ENCODE measurements at places on chromosomes 7 and 10.
A peak's percentile ranks its signal among the peaks of the same experiment; 100 is the strongest.

DNA sequence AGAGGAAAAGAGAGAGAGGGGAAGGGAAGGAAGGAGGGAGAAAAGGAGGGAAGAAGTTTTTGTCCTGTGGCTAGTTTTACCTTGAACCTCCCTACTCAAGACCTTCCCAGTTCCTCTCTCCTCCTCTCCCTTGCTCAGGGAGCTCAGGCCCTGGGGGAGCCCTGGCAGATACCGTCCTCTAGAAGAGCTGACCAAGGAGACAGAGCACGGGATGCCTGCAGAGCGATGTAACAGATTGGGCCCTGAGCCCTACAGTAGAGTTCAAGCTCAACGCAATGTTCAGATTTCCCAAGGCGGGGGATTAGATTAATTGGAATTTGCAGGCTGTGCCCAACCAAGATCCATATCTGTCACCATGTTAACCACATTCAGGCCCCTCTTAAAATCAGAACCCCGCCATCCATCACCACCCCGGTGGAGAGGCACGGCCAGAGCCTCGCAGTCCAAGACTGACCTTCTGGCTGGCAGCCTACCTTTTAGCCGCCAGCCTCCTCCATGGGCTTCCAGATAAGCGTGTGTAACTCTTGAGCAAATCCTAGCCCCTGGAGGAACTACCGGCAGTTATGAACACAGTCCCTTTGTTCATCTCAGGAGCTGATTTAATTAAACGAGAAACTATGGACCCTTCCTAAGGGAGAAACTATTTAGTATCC lies 70.6 kb downstream of the KCNMA1 start:
- no peak for DNase-seq

- no peak for DNase-seq
Observed at GRCh38 chr10:63438506-63439498, 27.0 kb downstream of the JMJD1C start.

- no peak for DNase-seq
Observed at GRCh38 chr7:44099669-44100068, 4.5 kb upstream of the AEBP1 start.

- DNase-seq, result no peak
Observed at GRCh38 chr10:129896136-129896859, 67.8 kb downstream of the EBF3 start.

- no peak for DNase-seq
Observed at GRCh38 chr7:4185721-4186512, 496.2 kb upstream of the FOXK1 start.

DNA sequence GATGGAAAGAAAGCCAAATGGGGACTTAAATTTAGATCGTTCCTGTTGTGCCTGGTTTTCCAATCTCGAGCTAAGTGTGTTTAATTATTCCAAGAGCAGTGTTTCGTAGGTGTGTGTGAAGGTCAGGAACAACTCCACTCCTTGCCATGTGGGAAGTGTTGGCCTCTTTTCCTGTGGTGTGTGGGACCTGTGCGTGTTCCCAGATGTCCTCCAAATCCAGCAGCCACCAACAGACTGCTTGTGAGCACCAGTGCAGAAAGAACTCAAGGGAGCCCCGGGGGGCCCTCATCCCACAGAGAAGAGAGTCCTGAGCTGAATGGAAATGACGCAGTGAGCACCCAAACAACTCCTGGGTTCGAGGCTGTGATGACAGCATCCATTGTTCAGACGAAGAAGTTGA lies 227.7 kb downstream of the TMEM178B start:
- DNase-seq, result no peak

- no peak for DNase-seq
Observed at GRCh38 chr7:28785041-28785995, 172.8 kb downstream of the TRIL start.

DNA sequence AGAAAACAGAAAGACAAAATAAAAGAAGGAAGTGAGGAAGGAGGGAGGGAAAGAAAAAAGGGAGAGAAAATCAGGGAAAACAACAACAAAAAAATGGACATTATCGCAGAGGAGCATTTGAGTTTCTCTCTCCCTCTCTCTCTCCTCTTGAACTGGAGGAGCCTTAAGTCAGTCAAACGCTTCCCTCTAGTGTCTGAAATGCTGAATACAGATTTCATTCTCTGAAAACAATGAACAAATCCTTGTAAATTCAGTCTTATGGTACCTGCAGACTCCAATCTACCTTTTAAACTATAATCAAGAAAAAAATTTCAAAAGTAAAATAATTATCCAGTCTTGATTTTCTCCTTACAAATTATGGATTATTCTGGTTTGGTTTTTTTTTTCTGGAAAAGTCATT lies 89.2 kb upstream of the PFKP start:
- no peak for DNase-seq

DNA sequence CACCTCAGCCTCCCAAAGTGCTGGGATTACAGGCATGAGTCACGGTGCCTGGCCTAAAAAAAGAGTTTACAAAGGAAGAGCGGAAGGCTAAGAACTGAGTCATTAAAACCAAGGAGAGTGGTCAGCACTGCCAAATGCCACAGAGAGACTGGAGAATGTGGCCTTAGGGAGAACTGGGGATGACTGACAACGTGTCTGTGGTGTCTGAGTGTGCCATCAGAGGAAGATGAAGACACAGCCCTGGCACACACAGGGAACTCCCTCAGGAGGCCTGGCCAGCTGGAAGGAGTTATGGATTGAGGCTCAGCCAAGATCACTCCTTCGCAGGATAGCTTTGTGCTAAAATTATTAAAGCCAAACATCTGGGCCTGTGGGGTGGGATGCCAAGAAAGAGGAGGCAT lies 3.9 kb upstream of the INA start:
- peak; percentile 10 for DNase-seq

GRCh38 chr10:32253276-32253675 lies 93.7 kb downstream of the EPC1 start:
- DNase-seq, result peak; percentile 53

- DNase-seq, result peak; percentile 69
Observed at GRCh38 chr10:98041352-98042043, 11.1 kb upstream of the CRTAC1 start.

- no peak for DNase-seq
Observed at GRCh38 chr10:83943920-83944319, 195.4 kb upstream of the GHITM start.

- DNase-seq, result no peak
Observed at GRCh38 chr7:34539003-34539402, 119.0 kb upstream of the NPSR1 start.

DNA sequence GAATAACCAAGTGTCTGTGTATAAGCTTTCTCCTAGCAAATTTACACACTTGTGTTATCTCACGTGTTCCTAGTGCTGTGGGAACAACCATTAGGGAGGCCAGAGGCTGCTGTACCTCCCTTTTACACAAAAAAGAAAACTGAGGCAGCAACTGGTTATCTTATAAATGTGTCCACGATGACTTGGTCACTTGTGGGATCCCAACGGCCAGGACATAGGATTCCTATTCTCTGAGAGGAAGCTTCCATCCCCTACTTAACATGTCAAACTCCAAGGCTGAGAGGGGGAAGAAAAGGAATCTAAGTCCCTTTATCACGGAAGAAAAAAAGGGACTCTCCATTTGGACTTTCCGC lies 484 bp downstream of the ZNF438 start:
- DNase-seq, result no peak

DNA sequence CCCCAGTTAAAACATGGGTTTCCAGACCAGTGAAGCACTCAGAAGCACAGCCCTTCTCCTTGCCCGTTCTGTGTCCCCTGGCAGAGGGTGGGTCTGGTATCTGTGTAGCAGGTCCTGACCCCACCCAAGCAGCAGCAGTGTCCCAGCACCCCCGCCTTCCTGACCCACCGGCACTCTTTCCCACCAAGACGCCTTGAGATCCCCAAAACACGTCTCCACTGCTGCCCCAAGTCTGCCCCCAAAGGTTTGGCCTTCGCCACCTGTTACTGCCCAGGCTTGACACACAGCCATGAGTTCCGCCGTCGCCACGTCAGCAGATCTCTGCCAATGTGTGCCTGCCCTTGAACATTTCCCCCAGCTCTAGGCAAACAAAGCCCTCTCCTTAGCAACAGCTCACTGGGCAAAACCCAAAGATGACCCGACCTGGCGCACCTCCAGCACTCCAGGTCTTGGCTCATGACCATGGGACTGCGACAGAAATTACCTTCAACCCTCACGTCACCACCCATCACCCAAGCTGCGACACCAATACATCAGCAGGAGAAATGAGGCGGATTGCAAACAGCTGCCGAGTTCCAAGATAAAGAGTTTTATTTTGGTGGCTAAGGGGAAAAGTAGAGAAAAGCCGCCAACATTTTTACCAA lies 75.6 kb downstream of the CTBP2 start:
- peak; percentile 76 for DNase-seq

DNA sequence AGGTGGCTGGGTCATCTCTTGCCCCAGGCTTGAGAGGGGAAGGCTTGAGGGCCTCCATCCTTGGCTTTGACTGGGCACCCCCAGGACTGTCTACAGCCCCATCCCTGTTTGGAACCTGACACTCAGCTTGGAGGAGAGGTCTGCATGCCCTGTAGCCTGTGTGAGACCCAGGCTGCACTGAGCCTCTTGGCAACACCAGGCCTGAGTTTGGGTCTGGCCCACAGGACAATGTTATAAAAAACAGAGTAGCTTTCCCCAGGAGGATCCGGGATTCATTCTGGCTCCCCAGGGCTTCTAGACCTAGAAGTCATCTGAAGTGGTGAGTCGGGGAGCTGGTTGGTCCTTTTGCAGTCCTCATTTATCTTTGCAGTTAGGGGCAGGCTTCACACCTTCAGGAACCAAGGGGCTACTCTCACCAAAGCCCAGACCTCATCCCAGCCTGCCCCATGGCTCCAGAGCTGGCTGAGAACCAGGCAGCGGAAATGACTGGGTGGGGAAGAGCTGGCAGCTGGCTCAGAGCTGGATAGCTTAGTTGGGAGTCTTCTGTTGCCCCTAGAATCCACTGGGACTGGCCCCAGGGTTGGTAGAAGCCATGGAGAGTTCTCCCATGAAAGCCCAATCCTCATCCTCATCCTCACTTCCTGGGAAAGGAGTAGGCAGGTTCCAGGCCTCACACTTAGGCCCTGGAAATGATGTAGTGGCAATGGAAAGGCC lies 68.8 kb downstream of the ADCYAP1R1 start:
- no peak for DNase-seq

GRCh38 chr7:19369182-19369581 lies 224.0 kb upstream of the FERD3L start:
- no peak for DNase-seq

GRCh38 chr10:12344375-12345110 lies 4.8 kb upstream of the CAMK1D start:
- no peak for DNase-seq

DNA sequence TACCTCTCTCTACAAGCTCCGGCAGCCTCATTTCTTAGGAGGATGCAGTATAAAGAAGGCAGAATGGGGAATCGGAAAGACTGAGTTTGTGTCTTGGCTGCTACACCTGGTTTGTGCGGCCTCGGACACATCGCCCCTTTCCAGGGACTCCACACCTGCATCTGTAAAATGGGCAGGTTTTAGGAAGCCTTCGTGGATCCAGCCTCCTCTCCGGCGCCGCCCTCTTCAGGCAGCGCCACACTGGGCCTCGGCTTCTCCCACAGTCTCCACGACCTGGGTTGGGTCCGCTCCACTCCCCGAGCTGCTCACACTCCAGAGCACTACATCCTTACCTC lies 341 bp downstream of the GOT1 start:
- DNase-seq, result no peak

GRCh38 chr7:45036796-45037195 lies 36.8 kb downstream of the CCM2 start:
- no peak for DNase-seq

DNA sequence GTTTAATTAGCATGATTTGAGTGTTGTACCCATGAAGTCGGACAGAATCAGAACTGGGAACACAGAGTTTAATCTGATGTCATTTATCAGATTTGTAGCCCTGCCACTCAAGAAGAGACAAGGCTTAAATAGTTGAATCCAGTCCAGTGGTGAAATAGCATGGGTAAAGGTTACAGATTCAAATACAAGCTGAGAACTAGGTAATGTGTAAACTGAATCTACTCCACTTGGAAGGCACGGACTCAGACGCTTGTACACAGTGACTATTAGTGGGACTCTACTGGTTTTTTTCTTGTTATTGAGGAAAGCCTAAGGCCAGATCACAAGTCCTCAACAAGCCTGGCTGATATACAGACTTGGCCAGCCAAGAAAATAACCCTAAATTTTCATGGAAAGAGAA lies 142.9 kb downstream of the CTTNBP2 start:
- no peak for DNase-seq

DNA sequence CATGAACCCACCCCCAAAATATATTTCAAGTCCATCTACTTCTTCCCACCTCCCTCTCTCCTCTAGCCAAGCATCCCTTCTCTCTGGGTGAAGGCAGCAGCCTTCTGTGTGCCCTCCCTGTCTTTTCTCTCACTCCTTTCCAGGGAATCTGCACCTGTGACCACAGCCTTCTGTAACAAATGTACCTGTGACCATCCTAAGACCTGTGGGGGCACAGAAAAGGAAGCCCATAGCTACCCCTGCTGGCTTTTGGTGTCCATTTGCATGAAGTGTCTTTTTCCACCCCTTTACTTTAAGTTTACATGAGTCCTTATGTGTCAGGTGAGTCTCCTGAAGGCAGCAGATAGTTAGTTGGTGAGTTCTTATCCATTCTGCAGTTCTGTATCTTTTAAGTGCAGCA lies 2.0 kb upstream of the TBXAS1 start:
- DNase-seq, result peak; percentile 12

DNA sequence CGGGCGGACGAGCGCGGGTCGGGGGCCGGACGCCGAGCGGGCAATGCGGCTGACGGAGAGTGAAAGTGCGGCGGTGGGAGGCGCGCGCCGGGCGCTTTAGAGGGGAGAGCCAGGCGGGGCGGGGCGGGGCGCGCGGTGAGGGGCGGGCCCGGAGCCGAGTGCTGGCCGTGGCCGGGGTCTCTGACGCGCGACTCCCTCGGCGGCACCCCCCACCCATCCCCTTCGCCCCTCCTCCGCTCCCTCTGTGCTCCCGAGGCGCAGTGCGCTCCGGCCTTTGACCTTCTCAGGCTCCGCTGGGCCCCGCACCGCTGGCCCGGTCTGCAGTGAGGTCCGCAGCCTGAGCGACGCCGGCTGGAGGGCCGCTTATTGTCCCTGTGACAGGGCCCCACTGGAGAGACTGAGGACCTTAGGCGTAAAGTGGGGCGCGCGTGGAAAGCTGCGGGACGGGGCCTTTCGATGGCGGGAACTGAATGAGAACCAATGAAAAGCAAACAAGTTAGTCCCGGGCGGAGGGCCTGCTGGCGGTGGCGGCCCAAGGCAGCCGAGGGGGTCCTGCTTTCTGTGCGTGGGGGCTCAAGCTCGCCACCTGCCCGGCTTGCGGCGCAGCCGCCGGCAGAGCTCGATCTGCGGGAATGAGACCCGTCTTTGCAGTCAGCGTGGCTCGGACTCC lies at the start of gene CXCL12:
Gene CXCL12, minus strand, starts transcription at position 72 of the 670 bp plus-strand sequence. CDS start 92 bp downstream, outside the sequence.
- DNase-seq, result no peak
